ENCODE measurements at places on chromosomes 6 and 20.

GRCh38 chr6:144338951-144339700 is 54.0 kb downstream of the UTRN start:
- DNase-seq = no peak

- no peak for DNase-seq
Measured at GRCh38 chr20:14580418-14581074, 243.1 kb upstream of the FLRT3 start.

- peak; percentile 33 for DNase-seq
Measured at GRCh38 chr20:2469991-2470422, 582 bp downstream of the SNRPB start.

DNA sequence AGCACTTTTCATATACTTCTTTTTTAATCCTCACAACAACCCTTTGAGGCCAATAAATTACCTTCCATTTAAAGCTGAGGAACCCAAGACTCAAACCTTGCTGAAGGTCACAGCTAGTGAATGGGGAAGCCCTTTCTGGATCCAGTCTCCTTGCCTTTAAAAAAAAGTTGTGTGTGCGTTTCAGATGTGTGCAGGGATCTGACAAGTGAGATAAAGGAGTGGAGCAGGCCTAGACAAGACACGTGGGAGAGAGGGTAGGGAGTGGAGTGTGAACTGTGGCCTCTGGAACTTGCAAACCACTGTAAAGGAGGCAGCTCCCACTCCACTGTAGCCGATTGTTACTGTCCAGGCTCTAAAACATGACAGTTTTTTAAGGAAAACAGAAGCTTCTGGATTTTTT is 1.9 kb downstream of the KLHL32 start:
- DNase-seq = no peak

- no peak for DNase-seq
Measured at GRCh38 chr6:157677235-157677634, 145.8 kb upstream of the SNX9 start.

GRCh38 chr6:37648465-37649330 is 49.0 kb downstream of the MDGA1 start:
- no peak for DNase-seq

DNA sequence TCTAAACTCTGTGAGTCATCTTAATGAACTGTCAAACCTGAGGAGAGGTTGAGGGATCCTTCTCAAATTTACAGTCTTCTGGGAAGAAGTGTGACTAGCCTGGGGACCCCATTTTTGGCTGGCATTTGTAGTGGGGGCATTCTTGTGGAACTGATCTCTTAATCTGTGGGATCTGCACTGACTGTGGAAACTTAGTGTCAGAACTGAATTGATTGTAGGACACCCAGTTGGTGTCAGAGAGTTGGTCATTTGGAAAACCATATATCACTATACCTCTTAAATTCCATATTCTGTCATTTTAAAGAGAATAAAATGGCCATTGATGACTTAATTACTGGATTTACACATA is 48.3 kb downstream of the LAMA4 start:
- DNase-seq = no peak

- no peak for DNase-seq
Measured at GRCh38 chr6:11386323-11386722, 151.2 kb upstream of the TMEM170B start.

DNA sequence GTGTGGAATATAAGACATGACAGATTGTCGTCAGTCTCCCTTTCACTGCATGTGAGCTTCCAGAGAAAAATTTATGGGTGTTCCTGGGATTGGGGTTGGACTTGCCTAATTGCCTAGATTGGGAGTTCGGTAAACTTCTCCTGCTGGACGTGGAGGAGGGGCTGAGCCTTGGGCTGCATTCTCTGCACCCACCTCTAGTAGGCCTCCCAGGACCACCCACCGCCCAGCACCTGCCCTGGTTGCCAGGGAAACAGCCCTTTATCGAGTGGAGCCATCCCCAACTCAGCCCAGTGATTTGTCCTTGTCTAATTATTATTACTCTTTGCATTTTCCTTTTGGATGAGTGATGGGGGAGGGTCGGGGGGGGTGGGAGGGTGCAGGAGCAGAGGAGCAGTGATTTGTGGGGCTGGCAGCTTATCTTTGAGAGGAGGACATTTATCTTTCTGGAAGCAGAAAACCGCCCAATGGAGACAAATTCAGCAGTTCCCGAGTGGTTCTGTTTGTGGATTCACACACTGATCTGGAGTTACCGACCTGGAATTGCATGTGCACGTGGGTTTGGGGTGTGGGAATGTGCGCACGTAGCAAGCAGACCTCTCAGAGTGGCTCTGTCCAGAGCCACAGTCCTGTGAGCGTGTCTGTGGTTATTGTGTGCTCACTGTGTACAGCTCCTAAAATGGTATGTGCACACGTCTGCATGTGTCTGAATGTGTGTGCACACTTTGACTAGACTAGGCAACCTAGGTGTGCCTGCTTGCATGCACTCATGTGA is 104.5 kb downstream of the DHX35 start:
- no peak for DNase-seq

- DNase-seq = no peak
Measured at GRCh38 chr6:127854009-127854408, 46.8 kb downstream of the THEMIS start.

DNA sequence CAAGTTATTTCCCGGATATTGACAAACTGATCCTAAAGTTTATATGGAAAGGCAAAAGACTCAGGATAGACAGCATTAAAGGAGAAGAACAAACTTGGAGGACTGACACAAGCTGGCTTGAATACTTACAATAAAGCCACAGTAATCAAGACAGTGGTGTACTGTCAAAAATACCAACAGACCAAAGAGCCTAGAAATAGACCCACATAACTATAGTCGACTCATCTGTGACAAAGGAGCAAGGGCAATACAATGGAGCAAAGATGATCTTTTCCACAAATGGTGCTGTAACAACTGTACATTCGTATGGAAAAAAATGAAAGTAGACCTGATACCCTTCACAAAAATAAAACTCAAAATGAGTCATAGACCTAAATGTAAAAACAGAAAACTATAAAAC is 46.0 kb downstream of the ABHD12 start:
- DNase-seq = no peak

- no peak for DNase-seq
Measured at GRCh38 chr20:6636209-6637159, 131.0 kb upstream of the BMP2 start.

DNA sequence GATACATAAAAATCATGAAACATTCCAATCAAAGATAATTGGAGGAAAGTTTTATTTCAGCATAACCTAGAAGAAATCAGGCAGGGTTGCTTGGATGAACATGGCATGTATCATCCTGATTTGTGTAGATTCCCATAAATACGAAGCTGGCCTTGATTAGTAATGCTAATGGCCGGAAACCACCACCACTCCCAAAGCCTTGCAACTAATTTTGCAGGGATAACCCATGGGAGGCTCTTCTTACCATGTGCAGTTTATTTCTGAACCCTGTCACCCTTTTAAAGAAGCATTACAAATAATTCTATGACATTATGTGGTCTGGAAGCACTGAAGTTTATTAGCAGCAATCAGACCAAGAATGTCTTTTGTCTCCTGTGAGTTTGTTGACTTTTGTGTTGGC is 80.8 kb downstream of the AIG1 start:
- no peak for DNase-seq

- no peak for DNase-seq
Measured at GRCh38 chr6:167990016-167990945, 7.2 kb upstream of the KIF25 start.

GRCh38 chr6:108167449-108168089 is 1.7 kb downstream of the NR2E1 start:
- no peak for DNase-seq

DNA sequence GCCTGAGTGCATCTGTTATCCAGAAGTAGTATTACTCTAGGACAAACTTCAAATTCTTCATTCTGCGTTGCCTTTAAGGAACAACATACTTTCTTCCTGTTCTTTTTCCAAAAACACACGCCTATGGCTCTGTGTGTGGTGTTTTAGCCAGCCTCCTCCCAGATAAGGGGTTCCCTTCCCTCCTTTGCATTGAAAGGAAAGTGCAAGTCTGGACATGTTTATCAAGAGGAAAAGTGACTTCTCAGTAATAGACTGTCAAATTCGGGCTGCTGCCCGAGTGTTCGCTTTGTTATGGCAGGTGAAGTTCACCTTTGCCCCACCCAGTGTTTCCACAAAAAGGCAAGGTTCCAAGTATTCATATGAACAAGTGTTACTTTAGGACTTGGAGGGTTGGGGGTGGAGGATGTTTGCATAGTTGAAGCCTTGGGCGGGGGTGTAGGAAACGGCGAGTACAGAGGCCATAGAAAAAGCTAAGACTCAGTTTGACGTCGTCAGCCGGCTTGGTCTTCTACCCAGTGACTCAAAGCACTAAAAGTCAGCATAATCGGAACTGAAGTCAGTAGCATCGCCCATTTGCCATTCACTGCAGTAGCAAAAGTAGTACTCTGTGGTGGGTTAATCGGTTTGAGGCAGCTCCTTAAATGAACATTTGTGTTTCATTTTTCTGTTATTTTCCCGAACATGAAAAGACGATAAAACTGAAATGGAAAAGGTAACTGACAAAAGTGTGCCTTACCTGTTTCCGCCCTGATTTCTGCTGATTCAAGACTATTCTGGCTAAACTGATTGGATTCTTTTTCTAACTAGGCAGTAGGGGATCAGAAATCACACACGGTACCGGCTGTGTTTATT is 12.5 kb downstream of the PRDM1 start:
- DNase-seq = peak; percentile 57

DNA sequence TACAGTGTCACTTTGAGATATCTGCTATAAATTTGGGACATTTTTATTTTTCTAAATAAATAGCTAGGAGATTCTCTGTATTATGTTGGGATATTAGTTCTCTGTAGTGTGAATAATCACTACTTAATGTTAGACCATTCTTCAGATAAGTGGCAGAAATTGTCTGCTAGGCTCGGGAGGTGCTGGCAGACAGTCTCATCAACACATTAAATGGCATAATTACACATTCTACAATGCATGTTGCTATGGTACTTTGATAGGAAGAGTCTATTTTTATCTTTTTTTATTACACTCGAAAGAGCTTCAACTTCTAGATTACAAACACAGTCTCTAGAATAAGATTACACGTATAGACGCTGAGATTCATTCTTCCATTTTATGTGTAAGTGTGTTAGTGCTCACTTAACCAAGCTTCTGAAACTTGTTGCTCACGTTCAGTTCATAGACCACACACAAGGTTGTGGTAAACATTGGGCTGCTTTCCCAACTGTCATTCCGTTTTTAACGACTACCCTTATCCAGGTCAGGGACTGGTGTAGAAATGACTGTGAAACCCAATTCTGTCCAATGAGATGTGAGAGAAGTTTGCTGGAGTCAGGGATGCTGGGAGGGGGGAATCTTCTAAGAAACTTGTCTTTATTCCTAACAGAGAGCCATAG is 78.6 kb downstream of the TPBG start:
- DNase-seq = no peak

DNA sequence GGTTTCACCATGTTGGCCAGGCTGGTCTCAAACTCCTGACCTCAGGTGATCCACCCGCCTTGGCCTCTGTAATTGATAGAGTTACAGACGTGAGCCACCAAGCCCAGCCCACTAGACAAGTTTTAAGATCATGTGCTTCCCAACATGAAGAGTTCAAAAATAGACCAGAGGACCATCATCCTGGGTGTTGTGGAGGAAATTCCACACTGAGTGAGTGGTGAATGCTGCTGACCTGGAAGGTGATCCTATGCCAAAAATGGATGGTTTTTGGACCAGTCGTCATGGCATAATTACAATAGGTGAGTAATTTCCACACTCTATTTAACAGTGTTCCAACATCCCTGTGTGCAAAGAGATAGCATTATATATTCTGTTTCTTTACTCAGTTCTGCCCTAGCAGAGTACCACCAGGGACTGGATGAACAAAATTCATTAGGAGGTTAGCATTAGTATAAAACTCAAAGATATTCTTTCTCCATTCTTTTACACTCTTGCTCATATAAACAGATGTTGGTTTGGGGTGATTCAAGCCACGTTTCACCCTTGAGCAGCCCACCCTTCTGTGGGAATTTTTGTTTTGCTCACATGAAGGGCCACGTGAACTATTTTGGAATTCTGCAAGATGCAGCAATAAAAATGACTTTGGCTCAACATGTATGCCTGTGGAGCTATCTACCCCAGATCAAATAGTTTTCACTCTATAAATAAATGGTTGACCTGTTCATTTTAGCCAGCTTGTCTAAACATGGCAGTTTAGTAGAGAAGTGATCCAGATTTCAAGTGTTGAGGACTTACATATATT is 206.2 kb upstream of the TCF21 start:
- DNase-seq = no peak

All from activated CD4-positive, CD25-positive, alpha-beta regulatory T cell (primary cell).